ENCODE measurements at places on chromosomes 3 and 15. TPM values are rescaled to one million over a fixed set of nuclear protein-coding genes. Genes with fewer than 3 reads are reported as not detected.

DNA sequence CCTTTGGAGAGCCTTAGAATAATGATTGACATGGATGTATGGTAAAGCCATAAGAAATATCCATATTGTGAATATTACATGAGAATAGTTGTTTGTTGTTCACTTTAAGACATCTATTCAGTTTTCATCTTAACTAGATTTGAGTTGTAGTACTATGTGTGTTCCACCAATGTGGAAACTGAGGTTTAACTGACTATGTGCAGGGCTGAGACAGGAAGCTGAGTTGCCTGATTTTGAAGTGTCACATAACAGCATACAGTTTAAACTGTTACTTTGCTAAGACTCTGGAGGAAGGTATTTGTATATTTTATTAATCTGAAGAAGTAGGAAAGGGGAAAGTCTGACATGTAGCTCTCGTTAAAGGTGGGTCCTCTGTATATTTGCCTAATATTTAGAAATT, 2.1 kb downstream of the ECT2 start:
- no peak for DNase-seq

DNA sequence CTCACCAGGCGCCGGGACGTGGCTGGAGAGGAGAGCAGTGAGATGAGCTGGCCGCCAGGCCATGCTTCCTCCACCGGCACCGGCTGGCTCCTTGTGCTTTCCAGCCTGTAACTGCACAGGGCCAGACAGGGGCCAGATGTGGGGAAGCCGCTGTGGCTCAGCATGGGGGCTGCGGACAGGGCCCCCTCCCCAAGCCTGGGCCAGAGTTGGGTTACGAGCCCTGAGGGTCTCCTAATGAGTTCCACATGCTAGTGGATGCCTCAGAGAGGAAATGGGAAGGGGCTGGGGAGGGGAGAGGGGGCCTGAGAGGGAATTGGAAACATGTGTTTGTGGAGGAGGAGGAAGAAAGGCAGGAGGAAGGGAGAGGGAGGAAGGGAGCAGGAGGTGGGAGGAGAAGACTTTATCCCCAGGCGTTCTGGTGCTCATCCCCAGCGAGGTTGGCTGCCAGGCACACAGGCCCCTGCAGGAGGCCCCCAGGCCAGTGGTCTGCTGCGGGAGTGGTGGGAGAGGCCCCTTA, 11.7 kb upstream of the DUSP7 start:
- no peak for DNase-seq

DNA sequence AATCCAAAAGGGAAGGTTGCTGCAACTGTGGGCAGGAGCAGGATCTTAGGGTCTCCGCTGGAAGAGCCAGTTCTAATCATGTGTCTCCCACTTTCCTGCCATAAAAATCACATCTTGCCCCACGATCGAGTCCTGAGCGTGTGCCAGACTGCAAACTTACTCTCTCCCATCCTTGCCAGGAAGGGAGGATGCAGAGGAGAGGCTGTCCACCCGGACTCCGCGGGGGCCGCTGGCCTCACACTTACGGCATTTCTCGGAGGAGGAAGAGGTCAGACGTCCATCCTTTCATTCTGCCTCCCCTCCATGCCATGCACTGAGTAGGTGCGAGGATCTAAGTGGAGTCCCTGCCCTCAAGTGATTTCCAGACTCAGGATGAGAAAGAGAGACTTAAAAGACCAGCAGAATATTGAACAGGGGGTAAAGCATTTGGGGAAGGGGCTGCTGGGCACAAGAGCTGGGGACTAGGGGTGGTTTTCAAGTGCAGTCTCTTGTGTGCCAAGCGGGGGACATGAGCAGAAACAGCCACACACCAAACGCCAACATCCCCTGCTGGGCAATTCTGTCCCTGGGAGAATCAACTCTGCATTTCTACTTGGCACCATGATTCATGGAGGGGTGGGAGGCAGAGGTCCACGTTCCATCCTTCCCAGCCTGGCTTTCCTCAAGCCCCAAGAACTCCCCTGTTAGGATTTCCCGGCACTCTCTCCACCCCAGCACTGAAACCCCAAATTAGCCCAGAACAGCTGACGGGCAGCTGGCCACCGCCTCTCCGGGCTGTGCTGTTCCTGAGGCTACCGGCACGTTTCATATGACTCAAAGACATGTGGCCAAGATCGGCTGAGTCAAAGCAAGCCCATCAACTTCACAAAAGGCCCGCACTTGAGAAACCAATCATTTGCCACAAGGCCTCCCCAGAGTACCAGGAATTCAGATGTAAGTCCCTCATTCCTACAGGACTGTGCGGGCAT, 11.6 kb downstream of the OXTR start:
- no peak for DNase-seq

- DNase-seq, result no peak
Observed at GRCh38 chr15:68655686-68656437, 77.1 kb downstream of the CORO2B start.

The OTOL1 gene
- total RNA-seq, result not detected

The SH2D7 gene
- not detected for total RNA-seq

The ZNF385D gene
- not detected for total RNA-seq

The SIDT1 gene
- total RNA-seq, result 14.9 TPM

Measured in activated naive CD4-positive, alpha-beta T cell treated with anti-CD3 and anti-CD28 coated beads for 36 hours (primary cell).